Adrenal gland (tissue), 19 donors: ENCODE measurements at places on chromosomes 3 and 15. TPM values are rescaled to one million over a fixed set of nuclear protein-coding genes. Genes with fewer than 3 reads are reported as not detected.

DNA sequence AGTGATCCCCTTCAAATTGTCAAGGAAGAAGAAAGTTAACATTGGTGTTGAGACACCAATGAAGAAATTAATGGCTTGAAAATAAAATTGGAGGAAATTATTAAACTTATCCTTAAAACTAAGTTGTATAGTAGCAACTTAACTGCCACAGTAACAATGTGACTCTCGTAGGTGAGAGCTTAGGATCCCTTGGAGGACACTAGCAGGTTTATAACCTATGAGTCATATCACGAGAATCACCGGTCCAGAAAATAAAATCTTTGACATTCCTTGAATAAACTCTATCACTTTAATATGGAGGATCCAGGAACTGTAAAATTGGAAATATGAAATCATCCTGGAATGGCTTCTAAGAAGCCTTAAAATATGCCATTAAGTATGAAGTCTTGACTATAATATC is 2.1 kb downstream of the GHSR start:
- DNase-seq, result no peak

Gene TFDP2
- total RNA-seq, result 89.8 TPM

DNA sequence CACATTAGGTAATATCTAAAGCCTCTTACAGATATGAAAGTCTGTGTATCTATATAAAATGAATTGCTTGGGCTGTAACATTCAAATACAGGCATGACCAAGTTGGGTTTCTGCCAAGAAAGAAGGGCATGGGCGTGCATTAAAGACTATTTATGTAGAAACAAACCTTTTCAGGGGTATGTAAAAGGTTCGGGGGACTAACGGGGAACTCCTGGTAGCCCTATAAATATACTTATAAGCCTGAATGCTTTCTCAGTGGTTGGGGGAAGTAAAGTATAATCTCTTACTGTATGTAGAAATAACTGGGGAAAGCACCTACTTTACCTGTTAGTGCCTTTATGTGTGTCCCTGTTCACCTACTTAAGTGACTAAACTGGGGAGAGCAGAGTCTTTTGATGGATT is 154.5 kb upstream of the TBL1XR1 start:
- DNase-seq, result no peak

- DNase-seq, result no peak
These were observed 400.9 kb upstream of the ATP11B start for GRCh38 chr3:182392182-182392937.

DNA sequence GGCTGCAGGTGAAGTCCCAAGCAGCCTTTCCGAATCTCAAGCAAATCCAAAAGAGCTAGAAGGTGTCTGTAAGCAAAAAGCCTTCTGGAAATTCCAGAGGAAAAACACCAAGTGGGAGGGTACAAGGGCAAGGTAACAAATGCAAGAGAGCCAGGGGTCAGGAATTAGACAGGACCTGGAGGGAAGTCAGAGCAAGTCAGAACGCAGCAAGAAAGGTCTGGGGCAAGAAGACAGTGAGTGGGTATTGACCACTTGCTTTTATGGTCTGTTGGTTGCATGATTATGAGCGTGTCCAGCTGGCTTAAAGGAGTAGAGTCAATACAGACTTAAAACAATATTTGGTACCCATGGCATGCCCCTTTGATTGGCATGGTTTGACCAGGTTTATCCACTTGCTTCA is 66.7 kb upstream of the OXTR start:
- DNase-seq, result no peak

Gene TRPM1
- total RNA-seq, result not detected

Gene GRK7
- not detected for total RNA-seq

Gene TNK2
- total RNA-seq, result 5.8 TPM

DNA sequence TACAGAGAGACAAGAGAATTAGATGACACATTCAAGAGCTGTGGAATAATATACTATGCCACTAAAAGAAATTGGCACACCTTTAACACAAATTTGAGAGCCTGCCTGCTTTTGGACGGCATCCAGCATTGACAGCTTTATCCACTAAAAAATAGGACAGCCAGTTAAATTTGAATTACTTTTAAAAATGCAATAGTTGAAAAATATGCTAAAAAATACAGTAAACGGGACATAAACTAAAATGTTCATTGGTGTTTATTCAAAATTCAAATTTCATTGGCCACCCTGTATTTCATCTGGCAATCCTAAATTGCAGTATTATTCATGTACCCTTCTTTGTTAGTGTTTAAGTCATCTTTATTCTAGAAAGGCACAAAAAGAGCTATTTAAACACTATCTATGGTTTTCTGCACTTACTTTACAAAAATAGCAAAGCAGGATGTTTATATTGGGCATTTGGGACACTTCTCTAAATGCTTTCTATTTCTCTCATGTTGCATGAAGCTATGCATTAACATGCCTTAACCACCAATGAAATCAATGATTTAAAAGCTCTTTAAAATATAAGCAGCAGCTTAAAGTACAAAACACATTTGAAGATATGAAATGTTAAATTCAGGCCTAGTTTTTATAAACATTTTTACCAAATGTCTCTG is 160.1 kb downstream of the NEK10 start:
- DNase-seq, result no peak

DNA sequence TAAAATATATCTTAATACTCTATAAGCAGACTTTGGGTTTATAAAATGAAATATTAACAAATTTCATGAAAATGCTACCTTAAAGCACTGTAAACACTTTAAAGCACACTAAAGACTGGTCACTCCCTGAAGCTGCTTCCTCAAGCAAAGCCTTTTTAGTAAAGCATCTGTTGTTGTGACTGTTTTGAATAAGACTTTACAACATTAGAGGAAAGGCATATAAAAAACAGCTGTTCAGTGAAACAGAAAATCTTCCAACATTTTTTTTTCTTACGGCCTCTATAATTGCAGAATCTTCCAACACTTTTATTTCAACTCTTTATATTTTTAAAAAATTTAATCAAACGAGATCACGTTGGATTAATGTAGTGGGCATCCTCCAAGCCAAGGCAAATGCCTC is 48.1 kb downstream of the GRK7 start:
- no peak for DNase-seq

- DNase-seq, result no peak
These were observed 29.4 kb upstream of the ACAD9 start for GRCh38 chr3:128849911-128850455.

DNA sequence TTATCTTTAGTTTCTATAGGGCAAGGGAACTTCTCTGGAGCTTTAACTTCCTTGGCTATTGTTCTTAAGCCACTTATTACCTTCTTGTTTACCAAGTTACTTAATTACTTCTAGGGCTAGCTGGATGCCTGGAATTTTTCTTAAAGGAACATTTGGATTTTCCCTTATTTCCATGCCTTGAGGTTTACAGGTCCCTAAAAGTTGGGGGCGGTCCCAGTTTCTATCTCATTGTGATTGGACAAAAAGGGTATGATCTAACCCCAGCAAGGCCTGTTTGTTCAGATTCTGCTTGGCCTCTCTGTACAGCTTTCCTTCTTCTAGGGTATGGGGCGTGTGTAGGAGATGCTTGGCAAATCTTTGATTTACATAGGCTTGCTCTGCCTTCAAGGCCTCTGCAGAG is 17.4 kb downstream of the PDHB start:
- no peak for DNase-seq

DNA sequence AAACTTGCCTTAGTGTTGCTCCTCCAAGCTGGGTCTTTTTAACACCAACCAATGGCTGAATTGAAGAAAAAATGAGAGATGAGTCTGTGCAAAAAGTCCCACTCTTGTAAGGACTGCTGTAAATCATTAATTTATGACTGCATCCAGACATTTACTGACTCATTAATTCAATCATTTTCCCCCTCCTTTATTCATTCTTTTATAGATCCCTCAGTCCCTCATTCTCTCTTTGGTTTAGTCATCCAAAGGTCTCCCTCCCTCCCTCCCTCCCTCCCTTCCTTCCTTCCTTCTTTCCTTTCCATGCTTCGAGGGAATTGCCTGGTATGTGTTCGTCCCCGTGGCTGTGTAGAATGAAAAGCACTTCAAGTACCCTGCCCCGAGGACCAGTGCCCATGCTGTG is 35.3 kb upstream of the MRPS22 start:
- DNase-seq, result no peak

- no peak for DNase-seq
These were observed 88.9 kb upstream of the CBLB start for GRCh38 chr3:105957722-105958121.

GRCh38 chr15:54816401-54816800 is 380.3 kb downstream of the RSL24D1 start:
- DNase-seq, result no peak

- no peak for DNase-seq
These were observed 90.8 kb downstream of the MCTP2 start for GRCh38 chr15:94322141-94322540.

- DNase-seq, result no peak
These were observed 50.9 kb downstream of the ETFA start for GRCh38 chr15:76260246-76260938.

DNA sequence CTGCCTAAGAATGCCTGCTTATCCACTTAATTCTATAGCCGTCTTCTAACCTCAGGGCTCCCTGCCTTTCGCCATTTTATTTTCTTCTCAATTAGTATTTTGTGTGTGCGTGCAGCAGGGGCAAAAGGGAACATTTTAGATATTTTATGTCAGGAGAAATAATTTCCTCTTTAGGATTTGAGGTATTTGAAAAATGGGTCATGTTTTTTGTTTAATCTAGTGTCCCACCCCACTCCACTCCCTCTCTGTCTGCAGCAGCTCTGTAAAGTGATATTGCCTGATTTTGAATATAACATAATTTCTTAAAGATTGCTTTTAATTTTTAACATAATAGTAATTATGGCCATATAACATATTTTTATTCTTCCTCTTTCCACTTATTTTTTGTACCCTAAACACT is 593.2 kb upstream of the DPPA4 start:
- DNase-seq, result no peak

DNA sequence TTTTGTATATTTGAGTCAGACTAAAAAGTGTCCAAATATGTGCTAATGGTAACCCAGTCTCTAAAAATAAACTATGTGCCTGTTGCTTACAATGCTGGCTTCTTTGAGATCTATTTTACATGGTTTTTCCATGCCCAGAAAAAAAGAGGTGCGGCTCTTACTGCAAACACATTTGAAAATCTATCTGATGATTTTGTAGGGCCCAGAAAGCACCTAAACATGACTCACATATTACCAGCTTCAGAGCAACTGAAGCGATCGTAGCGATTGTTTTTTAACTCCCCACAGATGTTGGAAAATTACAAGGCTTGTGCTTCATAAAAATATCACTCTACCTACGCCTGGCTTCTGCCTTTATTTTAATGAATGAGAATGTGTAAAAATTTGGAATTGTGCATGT is 53.5 kb downstream of the SUCNR1 start:
- no peak for DNase-seq

Gene SLCO2A1
- total RNA-seq, result 30.8 TPM

Gene PLA1A
- 1.4 TPM for total RNA-seq

DNA sequence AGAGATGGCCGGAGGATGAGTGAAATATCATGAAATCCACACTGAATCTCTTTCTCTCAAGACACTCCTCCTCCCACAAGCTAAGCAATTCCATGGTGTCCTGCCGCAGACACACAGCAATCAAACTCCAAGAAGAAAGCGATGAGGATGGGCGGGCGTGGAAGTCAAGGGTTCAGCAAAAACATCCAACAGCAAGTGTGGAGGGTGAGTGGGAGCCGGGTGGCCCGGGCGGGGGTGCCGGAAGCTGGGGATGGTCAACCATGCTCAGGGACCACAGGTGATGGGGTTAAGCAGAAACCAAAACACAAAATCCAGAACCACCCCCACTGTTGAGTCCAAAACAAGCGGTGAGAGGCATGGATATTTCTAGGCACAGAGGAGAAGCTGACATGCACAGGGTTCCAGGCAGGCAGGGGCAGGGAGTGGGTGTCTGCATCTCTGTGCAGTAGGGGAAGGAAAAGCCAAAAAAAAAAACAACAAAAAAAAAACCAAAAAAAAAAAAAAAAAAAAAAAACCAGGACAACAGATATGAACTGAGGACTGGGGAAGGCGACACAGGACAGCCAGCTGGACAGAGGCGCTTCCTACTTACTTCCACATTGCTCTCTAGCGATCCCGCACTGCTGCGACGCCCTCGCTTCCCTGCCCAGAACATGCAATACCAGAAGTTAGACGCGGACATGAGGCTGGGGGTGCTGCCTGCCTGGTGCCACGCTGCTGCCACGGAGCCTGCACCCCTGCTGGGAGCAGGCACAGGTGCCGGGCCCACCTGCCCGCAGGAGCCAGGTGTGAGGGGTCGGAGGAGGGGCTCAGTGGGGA is 61.0 kb upstream of the RPL32 start:
- DNase-seq, result no peak

DNA sequence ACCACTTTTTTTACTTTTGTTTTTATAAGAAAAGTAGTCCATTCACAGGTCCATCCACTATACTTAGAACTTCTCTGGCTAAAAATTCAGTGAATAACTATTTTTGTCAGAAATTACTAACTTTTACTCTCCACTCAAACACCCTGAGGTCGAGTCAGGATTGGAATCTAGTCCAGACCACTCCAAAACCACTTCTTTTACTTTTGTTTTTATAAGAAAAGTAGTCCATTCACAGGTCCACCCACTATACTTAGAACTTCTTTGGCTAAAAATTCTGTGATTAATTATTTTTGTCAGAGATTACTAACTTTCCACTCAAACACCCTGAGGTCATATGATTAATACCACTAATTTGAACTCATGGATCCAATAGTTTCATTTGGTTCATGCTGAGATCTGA is 239.4 kb downstream of the RORA start:
- DNase-seq, result no peak

GRCh38 chr3:183497313-183497712 is 58.2 kb downstream of the KLHL6 start:
- no peak for DNase-seq

Gene PTH1R
- 107 TPM for total RNA-seq

DNA sequence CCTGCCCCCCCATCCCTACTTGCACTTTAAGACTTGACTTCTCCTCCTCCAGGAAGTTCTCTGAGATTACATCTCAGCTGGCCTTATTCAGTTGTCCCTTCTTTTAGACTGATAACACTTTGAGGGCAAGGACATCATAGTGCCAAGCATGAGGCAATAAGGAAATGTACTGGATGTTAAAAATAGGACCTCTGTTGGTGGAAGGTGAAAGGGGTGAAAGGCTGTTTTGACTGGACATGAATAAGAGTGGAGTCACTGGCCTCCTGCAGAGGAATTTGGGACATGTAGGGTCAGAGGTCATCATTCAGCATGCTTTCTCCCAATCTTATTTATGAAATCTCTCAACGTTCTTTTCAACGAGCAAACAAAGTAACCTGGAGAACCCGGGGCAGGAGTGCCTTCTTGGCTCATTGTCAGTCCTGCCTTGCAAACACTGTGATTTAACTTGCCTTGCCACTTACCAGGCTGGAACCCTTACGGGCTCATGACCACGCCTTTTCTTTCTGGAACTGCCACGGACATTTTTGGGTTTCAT is 38.6 kb downstream of the TRIM71 start:
- no peak for DNase-seq
